Tibial nerve (tissue), 4 donors: ENCODE measurements at places on chromosomes 1 and 21.

- H3K4me3 ChIP-seq, result no peak overlapping the region
- no peaks in the 10 kb centered on the region for H3K4me1 ChIP-seq
- no peak overlapping the region for H3K27ac ChIP-seq
- H3K36me3 ChIP-seq, result no peaks in the 10 kb centered on the region
- H3K27me3 ChIP-seq, result no peaks in the 10 kb centered on the region
- no peak for DNase-seq
These were observed 53.5 kb upstream of the SLC22A15 start for GRCh38 chr1:115922801-115923200.

GRCh38 chr1:41282679-41283317 is 40.7 kb upstream of the SCMH1 start:
- H3K36me3 ChIP-seq, result no peaks in the 10 kb centered on the region
- no peaks in the 10 kb centered on the region for H3K4me1 ChIP-seq
- peaks cover 9% of the 10 kb centered on the region for H3K27me3 ChIP-seq
- H3K4me3 ChIP-seq, result no peak overlapping the region
- H3K27ac ChIP-seq, result no peak overlapping the region
- DNase-seq, result peak; percentile 11

DNA sequence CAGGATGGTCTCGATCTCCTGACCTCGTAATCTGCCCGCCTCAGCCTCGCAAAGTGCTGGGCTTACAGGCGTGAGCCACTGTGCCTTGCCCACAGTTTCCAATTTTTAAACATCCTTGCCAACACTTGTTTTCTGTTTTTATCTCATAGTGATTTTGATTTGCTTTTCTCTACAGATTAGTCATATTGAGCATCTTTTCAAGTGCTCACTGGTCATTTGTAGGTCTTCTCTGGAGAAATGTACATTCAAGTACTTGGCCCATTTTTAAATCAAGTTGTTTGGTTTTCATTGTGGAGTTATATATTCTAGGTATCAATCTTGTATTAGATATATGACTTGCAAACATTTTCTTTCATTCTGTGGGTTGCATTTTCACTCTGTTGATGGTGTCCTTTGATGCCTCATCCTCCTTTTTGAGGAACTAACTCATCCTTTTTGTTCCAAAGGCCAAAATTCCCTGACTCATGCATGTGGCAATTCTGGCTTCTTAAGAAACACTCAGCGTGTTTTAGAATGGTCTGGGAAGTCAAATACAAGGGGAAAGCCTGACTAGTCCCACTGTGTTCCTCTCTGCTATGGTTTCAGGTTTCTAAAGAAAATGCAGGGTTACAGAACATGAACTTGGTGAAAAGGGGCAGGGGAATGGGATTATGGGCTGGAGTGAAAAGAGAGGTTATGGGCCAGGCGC is 37.3 kb downstream of the PTAFR start:
- no peaks in the 10 kb centered on the region for H3K27me3 ChIP-seq
- DNase-seq, result peak; percentile 26
- no peaks in the 10 kb centered on the region for H3K36me3 ChIP-seq
- no peak overlapping the region for H3K4me3 ChIP-seq
- no peak overlapping the region for H3K27ac ChIP-seq

- no peaks in the 10 kb centered on the region for H3K27me3 ChIP-seq
- no peaks in the 10 kb centered on the region for H3K36me3 ChIP-seq
- peak overlapping the region; percentile 81 for H3K27ac ChIP-seq
- H3K4me3 ChIP-seq, result no peak overlapping the region
- no peaks in the 10 kb centered on the region for H3K4me1 ChIP-seq
- no peak for DNase-seq
These were observed 379.4 kb upstream of the RUNX1 start for GRCh38 chr21:35428489-35428888.

GRCh38 chr21:46096596-46097335 is 1.1 kb upstream of the COL6A2 start:
- no peaks in the 10 kb centered on the region for H3K27me3 ChIP-seq
- no peaks in the 10 kb centered on the region for H3K36me3 ChIP-seq
- no peaks in the 10 kb centered on the region for H3K4me1 ChIP-seq
- H3K27ac ChIP-seq, result peak overlapping the region; percentile 93
- no peak for DNase-seq

DNA sequence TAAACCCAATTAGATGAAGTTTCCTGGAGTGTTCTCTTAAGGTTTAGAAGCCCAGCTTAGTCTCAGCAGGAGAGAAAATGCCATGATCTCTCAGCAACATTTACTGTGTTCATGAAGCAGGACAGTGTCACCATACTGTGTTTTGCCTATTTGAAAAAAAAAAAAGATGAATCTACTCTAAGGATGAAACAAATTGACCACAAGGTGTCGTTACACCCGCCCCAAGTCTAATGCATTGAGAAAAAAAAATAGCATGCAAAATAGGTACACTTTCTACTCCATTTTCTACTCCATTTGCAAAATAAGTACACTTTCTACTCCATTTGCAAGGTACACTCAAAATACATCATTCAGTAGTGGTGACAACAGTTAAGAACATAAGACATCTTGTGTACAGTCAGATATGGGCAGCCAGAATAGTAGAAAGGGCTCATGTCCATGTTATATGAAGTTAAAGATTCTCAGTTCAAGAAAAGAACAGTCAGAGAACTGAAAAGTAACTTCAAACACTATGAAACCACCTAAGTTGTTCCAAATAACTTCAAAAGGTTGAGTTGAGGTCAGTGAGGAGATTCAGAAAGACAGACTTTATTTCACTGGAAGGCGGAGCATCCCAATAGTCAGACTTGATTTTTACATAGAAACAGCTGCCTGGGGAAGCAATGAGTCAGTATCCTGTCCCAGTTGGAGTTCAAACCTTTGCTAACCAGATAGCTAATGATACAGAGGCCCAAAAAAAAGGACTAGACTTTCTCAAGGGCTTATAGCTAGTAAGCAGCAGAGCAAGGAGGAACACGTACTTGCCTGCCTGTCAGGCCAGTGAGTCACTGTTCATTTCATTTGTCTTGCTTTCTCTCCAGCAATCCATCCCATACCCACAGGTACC is 13.3 kb downstream of the PLPPR5 start:
- no peak overlapping the region for H3K27ac ChIP-seq
- no peak overlapping the region for H3K4me3 ChIP-seq
- no peaks in the 10 kb centered on the region for H3K36me3 ChIP-seq
- no peaks in the 10 kb centered on the region for H3K27me3 ChIP-seq

- no peaks in the 10 kb centered on the region for H3K27me3 ChIP-seq
- no peak overlapping the region for H3K27ac ChIP-seq
- peaks cover 27% of the 10 kb centered on the region for H3K4me1 ChIP-seq
These were observed 14.1 kb downstream of the EPB41 start for GRCh38 chr1:28928314-28928941.

DNA sequence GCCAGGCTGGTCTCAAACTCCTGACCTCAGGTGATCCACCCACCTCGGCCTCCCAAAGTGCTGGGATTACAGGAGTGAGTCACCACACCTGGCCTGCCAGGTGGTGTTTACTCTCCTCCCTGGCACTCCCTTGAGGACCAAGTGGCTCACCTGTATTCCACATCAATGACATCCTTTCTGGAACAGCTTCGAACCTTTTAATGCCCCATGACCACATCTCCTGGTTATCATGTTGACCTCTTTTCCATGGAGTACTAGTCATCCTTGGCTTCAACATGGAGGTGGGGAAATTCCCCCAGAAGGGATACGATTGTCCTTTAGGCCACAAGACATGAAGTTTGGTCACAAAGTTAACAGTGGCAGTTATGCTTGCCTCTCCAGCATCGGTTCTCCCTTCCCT is 66.9 kb downstream of the CDC7 start:
- H3K27me3 ChIP-seq, result no peaks in the 10 kb centered on the region
- no peaks in the 10 kb centered on the region for H3K4me1 ChIP-seq
- no peak overlapping the region for H3K4me3 ChIP-seq
- H3K27ac ChIP-seq, result no peak overlapping the region

DNA sequence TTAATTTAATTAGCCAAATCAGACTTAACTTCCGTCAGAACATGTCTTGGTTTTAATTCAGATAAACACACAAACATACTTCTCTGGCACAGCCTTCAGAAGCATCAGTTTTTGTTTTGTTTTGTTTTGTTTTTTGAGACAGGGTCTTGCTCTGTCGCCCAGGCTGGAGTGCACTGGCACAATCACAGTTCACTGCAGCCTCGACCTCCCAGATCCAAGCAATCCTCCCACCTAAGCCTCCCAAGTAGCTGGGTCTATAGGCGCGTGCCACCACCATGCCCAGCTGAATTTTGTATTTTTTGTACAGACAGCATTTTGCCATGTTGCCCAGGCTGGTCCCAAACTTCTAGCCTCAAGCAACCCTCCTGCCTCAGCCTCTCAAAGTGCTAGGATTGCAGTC is 34.7 kb downstream of the MDM4 start:
- no peak overlapping the region for H3K27ac ChIP-seq
- H3K27me3 ChIP-seq, result no peaks in the 10 kb centered on the region
- DNase-seq, result no peak
- H3K4me3 ChIP-seq, result no peak overlapping the region

GRCh38 chr1:94974824-94975223 is 47.9 kb upstream of the CNN3 start:
- no peaks in the 10 kb centered on the region for H3K36me3 ChIP-seq
- H3K4me3 ChIP-seq, result no peak overlapping the region
- no peak for DNase-seq

- DNase-seq, result no peak
- no peaks in the 10 kb centered on the region for H3K36me3 ChIP-seq
- H3K4me3 ChIP-seq, result no peak overlapping the region
- H3K27ac ChIP-seq, result no peak overlapping the region
These were observed 1065.8 kb upstream of the B3GALT2 start for GRCh38 chr1:194252199-194252598.

- H3K4me1 ChIP-seq, result no peaks in the 10 kb centered on the region
- H3K27me3 ChIP-seq, result no peaks in the 10 kb centered on the region
- H3K36me3 ChIP-seq, result peaks cover 19% of the 10 kb centered on the region
- DNase-seq, result no peak
- no peak overlapping the region for H3K27ac ChIP-seq
These were observed 65.5 kb downstream of the PRKAA2 start for GRCh38 chr1:56710646-56711045.

GRCh38 chr1:72434070-72434469 is 151.7 kb upstream of the NEGR1 start:
- no peak overlapping the region for H3K27ac ChIP-seq
- H3K4me3 ChIP-seq, result no peak overlapping the region
- no peaks in the 10 kb centered on the region for H3K4me1 ChIP-seq
- no peaks in the 10 kb centered on the region for H3K27me3 ChIP-seq

DNA sequence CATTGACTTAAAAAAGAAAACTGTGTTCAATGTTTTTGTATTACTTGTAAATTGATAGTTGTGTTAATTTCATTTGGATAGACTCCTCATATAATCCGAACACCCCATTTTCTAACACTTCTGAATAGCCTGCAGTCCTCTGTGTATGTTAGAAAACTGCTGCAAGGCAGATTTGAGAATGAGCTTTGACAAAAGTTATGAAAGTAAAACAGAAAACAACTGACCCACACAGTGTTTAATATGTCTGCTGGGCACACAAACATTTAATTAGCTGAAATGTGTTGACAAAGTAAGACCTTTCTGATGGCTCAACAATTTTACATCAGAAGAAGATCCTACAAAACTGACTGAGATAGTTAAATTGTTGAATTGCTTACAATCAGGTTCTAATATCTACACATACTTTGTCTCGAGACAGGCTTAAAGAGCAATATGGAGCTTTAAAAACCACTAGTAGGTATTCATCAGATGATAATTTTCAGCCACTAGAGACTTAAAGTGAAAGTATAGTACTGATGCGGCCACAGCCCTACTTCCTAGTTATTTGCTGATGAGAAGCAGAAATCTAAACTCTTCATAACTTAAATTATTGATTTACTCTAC is 40.0 kb upstream of the PRMT6 start:
- H3K4me1 ChIP-seq, result no peaks in the 10 kb centered on the region
- H3K27ac ChIP-seq, result no peak overlapping the region
- H3K4me3 ChIP-seq, result no peak overlapping the region
- no peaks in the 10 kb centered on the region for H3K36me3 ChIP-seq

GRCh38 chr1:2113620-2114135 is 63.5 kb downstream of the PRKCZ start:
- H3K27ac ChIP-seq, result no peak overlapping the region
- DNase-seq, result no peak
- no peaks in the 10 kb centered on the region for H3K36me3 ChIP-seq
- no peak overlapping the region for H3K4me3 ChIP-seq
- no peaks in the 10 kb centered on the region for H3K27me3 ChIP-seq

- H3K4me1 ChIP-seq, result no peaks in the 10 kb centered on the region
- no peak overlapping the region for H3K27ac ChIP-seq
These were observed 193.2 kb downstream of the FMN2 start for GRCh38 chr1:240284656-240285414.

DNA sequence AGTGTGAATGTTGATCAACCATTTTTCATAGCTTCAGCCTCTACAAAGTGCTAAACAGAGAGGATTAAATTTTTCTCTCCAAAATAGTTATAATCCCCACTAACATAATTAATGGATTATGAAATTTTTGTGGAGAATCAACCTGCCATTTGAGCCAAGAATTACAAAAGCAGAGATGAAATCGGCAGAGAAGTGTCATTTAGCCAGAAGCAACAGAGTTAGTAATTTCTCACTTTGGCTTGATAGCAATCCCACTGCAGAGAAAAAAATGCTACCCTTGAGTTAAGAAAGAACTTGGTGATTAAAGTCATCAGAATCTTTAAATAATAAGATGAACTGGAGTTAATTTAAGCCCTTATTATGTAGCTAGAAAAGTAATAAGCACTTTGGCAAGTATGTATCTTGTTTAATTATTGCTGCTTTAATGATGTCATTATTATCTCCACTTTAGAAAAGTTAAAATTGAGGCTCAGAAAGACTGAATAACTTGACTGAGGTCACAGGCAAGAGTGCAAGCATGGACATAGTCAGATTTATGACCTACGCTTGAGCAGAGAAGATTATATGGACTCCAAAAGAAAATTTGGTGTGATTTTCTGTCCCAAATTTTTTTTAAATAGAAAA is 37.3 kb downstream of the RGS4 start:
- DNase-seq, result no peak
- H3K36me3 ChIP-seq, result no peaks in the 10 kb centered on the region
- no peaks in the 10 kb centered on the region for H3K27me3 ChIP-seq
- H3K4me3 ChIP-seq, result no peak overlapping the region
- no peak overlapping the region for H3K27ac ChIP-seq
- H3K4me1 ChIP-seq, result no peaks in the 10 kb centered on the region

GRCh38 chr1:57748719-57749118 is 324.9 kb upstream of the DAB1 start:
- no peaks in the 10 kb centered on the region for H3K36me3 ChIP-seq
- H3K27me3 ChIP-seq, result no peaks in the 10 kb centered on the region
